Stomach (tissue), 19 donors: ENCODE measurements at places on chromosomes 12 and 14. TPM values are rescaled to one million over a fixed set of nuclear protein-coding genes. Genes with fewer than 3 reads are reported as not detected.

DAO gene
- total RNA-seq = not detected

POU6F1 gene
- 12.9 TPM for total RNA-seq

TAS2R7 gene
- not detected for total RNA-seq

RABGGTA gene
- 16.0 TPM for total RNA-seq

DNAJC22 gene
- total RNA-seq = not detected

CPNE6 gene
- total RNA-seq = not detected

GRCh38 chr14:99596071-99596627 lies 7.9 kb downstream of the CCDC85C start:
- peaks cover 91% of the 10 kb centered on the region for H3K4me1 ChIP-seq
- no peaks in the 10 kb centered on the region for H3K27me3 ChIP-seq
- no peak overlapping the region for H3K4me3 ChIP-seq
- peak overlapping the region; percentile 85 for H3K27ac ChIP-seq
- no peaks in the 10 kb centered on the region for H3K36me3 ChIP-seq
- DNase-seq = peak; percentile 75

DNA sequence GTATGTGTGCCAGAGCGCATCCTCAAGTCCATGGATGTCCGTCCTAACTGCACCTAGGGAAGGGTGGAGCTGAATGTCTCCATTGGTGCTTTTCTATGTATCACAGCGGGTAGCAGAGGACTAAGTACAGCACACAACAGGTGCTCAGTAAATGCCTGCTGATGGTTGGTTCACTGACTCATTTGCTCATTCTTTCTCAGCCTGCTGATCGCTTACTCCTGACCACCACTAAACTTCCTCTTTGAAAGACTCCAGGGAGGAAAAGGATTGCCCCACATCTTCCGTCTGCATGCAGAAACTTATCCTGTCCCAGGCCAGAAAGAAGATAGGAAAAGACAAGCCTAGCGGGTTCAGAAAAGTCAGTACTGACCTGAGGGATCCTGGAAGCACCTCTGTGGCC lies 66.3 kb downstream of the B4GALNT3 start:
- no peak for DNase-seq
- H3K27me3 ChIP-seq = no peaks in the 10 kb centered on the region
- no peak overlapping the region for H3K4me3 ChIP-seq
- H3K36me3 ChIP-seq = no peaks in the 10 kb centered on the region
- no peak overlapping the region for H3K27ac ChIP-seq

GRCh38 chr14:105665951-105666277 lies 139.5 kb downstream of the TMEM121 start:
- H3K27ac ChIP-seq = no peak overlapping the region
- H3K27me3 ChIP-seq = no peaks in the 10 kb centered on the region
- peaks cover 8% of the 10 kb centered on the region for H3K4me1 ChIP-seq
- no peak overlapping the region for H3K4me3 ChIP-seq
- H3K36me3 ChIP-seq = no peaks in the 10 kb centered on the region
- DNase-seq = no peak

DNA sequence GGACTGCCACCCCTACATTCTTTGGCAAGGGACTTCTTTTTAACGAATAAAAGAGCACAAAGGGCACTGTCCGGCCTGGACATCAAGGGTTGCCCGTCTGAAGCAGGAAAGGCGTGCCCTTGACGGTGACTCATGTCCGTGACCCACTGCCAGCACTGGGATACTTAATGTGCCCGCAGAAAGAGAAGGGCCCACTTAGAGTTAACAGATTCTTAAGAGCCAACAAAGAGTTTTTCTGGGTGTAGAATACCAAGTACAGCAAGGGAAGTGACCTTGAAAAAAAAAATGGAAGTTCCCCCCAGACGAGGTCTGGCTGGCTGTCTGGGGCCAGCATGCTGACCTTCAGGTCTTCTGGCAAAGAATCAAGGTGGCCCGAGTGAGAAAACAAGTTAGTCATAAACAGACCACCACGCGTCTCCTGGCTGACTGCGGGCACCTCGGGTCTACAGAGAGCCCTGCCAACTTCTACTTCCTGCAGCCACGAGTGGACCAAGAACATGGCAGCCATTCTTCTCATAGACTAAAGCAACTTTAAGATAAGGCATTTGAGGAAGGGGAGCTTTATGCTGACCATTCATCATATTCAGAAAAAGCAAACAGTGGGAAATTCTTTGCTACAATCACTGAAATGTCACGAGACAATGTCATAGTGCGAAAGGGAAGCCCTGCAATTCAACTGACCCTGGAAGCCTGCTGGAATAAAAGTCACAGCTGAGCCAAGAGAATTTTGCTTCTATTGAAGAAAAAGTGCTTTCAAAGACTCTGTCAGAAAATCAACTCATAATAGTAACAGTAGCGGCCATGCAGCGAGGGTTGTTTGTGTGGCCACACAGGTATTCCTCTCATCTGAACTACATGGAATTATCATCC lies 10.5 kb upstream of the SELPLG start:
- H3K4me3 ChIP-seq = no peak overlapping the region
- H3K4me1 ChIP-seq = peaks cover 4% of the 10 kb centered on the region
- no peaks in the 10 kb centered on the region for H3K27me3 ChIP-seq
- H3K36me3 ChIP-seq = peaks cover 12% of the 10 kb centered on the region
- no peak for DNase-seq

GRCh38 chr12:13417516-13417915 lies 221.0 kb downstream of the EMP1 start:
- DNase-seq = no peak
- H3K36me3 ChIP-seq = no peaks in the 10 kb centered on the region
- no peak overlapping the region for H3K4me3 ChIP-seq
- H3K4me1 ChIP-seq = no peaks in the 10 kb centered on the region
- no peaks in the 10 kb centered on the region for H3K27me3 ChIP-seq

DNA sequence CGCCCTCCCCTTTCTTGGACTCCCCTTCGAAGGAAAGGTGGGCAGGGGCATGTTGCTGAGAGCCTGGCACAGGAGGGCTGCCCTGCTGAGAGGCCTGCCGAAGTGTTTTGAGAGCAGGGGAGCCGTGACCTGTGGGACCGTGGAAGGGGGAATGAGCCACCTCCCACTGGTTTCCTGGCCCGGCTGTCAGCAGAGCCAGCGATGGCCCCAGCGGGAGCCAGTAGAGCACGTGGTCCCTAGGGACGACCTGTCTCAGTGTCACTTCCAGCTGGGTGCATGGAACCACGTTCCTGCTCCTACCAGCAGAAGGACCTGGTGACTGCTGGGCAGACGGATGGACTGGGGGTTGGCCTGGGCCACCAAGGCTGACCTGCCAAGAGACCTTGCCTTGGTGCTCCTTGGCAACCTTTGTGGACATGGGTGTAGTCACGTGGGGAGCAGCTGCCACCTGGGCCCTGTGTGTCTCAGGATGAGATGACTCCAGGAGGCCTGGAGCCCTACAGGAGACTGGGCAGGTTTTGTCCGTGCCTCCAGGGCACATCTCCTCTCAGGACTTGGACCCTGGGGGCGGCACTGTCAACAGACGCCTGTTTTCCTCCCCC lies 34.6 kb downstream of the BEGAIN start:
- no peak for DNase-seq
- H3K4me1 ChIP-seq = no peaks in the 10 kb centered on the region
- H3K4me3 ChIP-seq = no peak overlapping the region
- H3K27ac ChIP-seq = no peak overlapping the region
- no peaks in the 10 kb centered on the region for H3K27me3 ChIP-seq

DNA sequence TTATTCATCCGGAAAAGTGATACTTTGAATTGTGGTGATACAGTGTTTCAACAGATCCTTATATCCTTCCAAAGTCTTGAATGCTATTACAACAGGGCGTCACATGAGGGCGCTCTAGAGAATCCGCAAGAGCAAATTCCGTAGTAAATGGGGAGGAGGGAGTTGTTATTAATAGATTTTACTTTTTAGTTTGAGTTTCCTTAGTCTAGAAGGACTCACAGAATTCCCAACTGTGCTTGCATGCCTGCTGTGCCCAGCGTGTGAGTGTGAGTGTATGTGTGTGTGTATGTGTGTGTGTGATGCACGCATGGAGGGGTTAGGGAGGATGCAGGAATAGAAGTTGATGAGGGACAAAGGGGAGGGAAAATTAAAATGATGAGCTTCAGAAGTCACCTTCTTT lies 375.3 kb downstream of the C12orf75 start:
- peak; percentile 41 for DNase-seq
- no peak overlapping the region for H3K4me3 ChIP-seq
- H3K4me1 ChIP-seq = no peaks in the 10 kb centered on the region
- no peak overlapping the region for H3K27ac ChIP-seq
- no peaks in the 10 kb centered on the region for H3K36me3 ChIP-seq

- H3K4me3 ChIP-seq = no peak overlapping the region
- peaks cover 9% of the 10 kb centered on the region for H3K4me1 ChIP-seq
- no peaks in the 10 kb centered on the region for H3K36me3 ChIP-seq
Measured at GRCh38 chr14:92258934-92259333, 64.0 kb upstream of the SLC24A4 start.

- H3K27ac ChIP-seq = no peak overlapping the region
- no peaks in the 10 kb centered on the region for H3K36me3 ChIP-seq
- no peak overlapping the region for H3K4me3 ChIP-seq
- H3K4me1 ChIP-seq = no peaks in the 10 kb centered on the region
Measured at GRCh38 chr14:69328765-69329164, 68.8 kb downstream of the GALNT16 start.

- no peak for DNase-seq
- H3K27ac ChIP-seq = no peak overlapping the region
- peaks cover under 1% of the 10 kb centered on the region for H3K4me1 ChIP-seq
- H3K36me3 ChIP-seq = no peaks in the 10 kb centered on the region
- no peak overlapping the region for H3K4me3 ChIP-seq
Measured at GRCh38 chr12:953776-954175, 4.3 kb upstream of the RAD52 start.

DNA sequence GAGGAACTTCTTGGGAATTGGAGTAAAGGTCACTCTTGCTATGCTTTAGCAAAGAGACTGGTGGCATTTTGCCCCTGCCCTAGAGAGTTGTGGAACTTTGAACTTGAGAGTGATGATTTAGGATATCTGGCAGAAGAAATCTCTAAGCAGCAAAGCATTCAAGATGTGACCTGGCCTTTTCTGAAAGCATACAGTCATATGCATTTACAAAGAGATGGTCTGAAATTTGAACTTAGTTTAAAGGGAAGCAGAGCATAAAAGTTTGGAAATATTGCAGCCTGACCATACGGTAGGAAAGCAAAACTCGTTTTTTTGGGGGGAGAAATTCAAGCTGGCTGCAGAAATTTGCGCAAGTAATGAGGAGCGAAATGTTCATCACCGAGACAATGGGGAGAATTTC lies 60.9 kb downstream of the NUBPL start:
- H3K27ac ChIP-seq = no peak overlapping the region
- H3K36me3 ChIP-seq = peaks cover 13% of the 10 kb centered on the region
- H3K4me3 ChIP-seq = no peak overlapping the region
- no peaks in the 10 kb centered on the region for H3K4me1 ChIP-seq
- DNase-seq = no peak

GRCh38 chr12:46292754-46293402 lies 24.0 kb upstream of the SLC38A1 start:
- H3K4me3 ChIP-seq = no peak overlapping the region
- H3K27me3 ChIP-seq = no peaks in the 10 kb centered on the region
- H3K27ac ChIP-seq = no peak overlapping the region
- DNase-seq = no peak
- H3K36me3 ChIP-seq = no peaks in the 10 kb centered on the region
- no peaks in the 10 kb centered on the region for H3K4me1 ChIP-seq

- H3K4me3 ChIP-seq = peak overlapping the region; percentile 78
- peaks cover 24% of the 10 kb centered on the region for H3K4me1 ChIP-seq
- DNase-seq = no peak
- no peaks in the 10 kb centered on the region for H3K27me3 ChIP-seq
Measured at GRCh38 chr14:23284654-23285529, 1.0 kb downstream of the HOMEZ start.

DNA sequence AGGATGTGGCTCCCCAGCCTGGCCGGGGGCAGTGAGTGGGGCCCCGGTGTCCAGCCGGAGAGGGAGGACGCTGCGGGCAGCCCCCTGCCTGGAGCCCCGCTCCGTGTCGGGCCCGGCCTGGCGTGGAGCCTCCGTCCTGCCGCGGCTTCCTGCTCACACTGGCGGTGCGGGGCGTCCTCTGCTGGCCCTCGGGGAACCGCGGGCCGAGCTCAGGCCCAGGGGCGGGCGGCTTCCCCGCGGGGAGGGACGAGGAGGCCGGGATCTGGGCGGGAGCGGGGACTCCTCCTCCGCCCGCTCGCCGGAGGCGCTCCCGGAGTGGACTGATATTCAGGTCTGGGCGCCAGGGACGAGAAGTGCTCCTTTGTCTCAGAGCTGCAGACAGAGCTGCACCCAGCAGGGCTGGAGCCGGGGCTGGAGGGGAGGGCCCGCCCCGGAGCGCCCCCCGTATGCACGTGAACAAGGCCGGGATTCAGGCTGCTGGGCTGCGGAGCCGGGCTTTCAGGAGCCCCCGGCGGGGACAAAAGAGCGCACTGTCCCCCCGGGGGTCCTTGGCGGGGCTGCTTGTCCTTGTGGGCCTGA lies 2.2 kb downstream of the MMP17 start:
- peaks cover 35% of the 10 kb centered on the region for H3K4me1 ChIP-seq
- DNase-seq = peak; percentile 59
- H3K36me3 ChIP-seq = no peaks in the 10 kb centered on the region
- H3K27me3 ChIP-seq = peaks cover 95% of the 10 kb centered on the region
- H3K27ac ChIP-seq = peak overlapping the region; percentile 76

DNA sequence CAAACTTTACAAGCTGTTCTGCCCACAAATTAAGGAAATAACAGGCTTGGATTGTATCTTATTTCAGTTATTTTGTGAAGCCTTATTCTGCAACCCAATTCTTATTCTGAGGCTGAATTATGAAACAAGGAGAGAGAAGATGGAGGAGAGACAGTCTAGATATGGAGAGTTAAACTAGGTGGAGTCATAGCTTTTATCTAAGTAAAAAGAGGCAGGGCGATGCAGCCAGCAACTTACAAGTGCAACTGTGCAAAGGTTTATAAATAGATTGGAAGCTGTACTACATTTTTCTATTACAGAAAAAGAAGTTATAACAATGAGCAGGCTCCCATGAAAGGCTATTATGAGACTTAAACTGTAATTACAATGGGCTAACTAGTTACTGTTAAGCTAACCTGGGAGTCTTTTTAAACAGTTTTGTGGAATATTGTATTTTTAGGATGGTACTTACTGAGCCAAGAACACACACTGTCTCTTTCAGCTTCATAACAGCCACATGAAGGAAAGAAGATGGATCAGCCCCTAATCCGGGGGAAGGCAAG lies 22.4 kb downstream of the NID2 start:
- no peak overlapping the region for H3K4me3 ChIP-seq
- H3K4me1 ChIP-seq = peaks cover 89% of the 10 kb centered on the region
- no peaks in the 10 kb centered on the region for H3K27me3 ChIP-seq
- no peaks in the 10 kb centered on the region for H3K36me3 ChIP-seq

- H3K27ac ChIP-seq = no peak overlapping the region
- DNase-seq = no peak
- H3K36me3 ChIP-seq = peaks cover 3% of the 10 kb centered on the region
- no peak overlapping the region for H3K4me3 ChIP-seq
- H3K4me1 ChIP-seq = no peaks in the 10 kb centered on the region
Measured at GRCh38 chr14:50123062-50123461, 6.7 kb upstream of the VCPKMT start.

DNA sequence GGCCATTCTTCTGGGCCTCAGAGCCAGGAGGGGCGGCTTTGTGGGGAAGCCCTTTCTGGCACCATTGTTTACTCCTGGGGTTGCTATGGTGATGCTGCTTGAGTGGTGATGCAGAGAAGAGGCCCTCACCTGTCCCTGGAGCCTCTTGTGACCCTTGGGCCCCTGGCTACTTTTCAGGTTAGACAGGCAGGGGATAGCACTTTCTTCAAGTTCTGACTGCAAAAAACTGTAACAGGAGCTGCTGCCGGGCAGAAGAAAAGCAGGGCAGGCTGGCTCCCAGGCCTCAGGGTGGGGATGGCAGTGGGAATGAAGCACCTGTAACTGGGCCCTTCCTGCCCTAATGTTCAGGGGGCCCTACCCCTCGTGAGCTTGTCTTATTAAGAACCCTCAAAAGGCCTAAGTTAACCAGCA lies at the start of gene TEX52:
Gene TEX52 (minus strand): TSS at position 19 of the 411 bp plus-strand sequence. CDS start 13 bp downstream, at position 6.
- H3K36me3 ChIP-seq = no peaks in the 10 kb centered on the region
- H3K4me3 ChIP-seq = no peak within 1 kb of the TSS
- no peak within 1 kb of the TSS for H3K27ac ChIP-seq
- DNase-seq = no peak
- H3K4me1 ChIP-seq = no peaks in the 10 kb centered on the region
